ENCODE measurements at places on chromosomes 2 and 18.
A peak's percentile ranks its signal among the peaks of the same experiment; 100 is the strongest.

DNA sequence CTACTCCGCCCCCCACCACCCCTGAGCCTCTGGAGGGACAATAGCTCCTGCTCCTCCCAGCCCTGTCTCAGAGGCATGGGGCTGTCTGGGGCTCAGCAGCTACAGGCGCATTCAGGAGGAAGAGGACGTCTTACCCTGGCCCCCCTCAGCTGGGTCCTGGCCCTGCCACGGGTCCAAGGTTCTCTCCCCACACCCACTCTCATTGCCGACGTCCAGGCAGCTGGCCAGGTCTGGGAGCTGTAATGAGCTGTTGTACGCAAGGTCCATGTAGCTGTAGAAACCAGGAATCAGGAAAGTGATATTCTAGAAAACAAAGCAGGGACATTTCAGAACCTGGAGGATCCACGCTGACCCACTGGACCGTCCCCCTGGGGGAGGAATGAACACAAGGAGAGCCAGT lies 13.5 kb downstream of the PASK start:
- no peak for DNase-seq

GRCh38 chr2:134667081-134667480 lies 51.7 kb downstream of the TMEM163 start:
- no peak for DNase-seq

- no peak for DNase-seq
These were observed 216.9 kb upstream of the SALL3 start for GRCh38 chr18:78762753-78763152.

DNA sequence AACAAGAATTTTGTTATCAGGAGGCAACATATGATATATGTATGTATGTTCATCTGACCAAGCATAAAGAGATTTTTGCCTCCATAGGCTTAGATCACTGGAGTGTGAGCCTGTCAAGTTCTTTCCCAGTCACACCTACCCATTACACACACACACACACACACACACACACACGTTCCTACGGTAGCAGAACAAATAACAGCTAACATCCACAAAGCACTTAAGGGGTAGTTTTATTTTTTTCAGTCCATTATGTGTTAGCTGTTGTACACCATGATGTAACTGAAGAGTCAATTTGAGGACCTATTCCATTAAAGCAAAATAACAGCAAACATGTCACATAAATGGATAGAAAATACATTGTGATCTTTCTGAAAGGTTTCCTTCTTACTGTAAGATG lies 39.5 kb downstream of the UGP2 start:
- no peak for DNase-seq

DNA sequence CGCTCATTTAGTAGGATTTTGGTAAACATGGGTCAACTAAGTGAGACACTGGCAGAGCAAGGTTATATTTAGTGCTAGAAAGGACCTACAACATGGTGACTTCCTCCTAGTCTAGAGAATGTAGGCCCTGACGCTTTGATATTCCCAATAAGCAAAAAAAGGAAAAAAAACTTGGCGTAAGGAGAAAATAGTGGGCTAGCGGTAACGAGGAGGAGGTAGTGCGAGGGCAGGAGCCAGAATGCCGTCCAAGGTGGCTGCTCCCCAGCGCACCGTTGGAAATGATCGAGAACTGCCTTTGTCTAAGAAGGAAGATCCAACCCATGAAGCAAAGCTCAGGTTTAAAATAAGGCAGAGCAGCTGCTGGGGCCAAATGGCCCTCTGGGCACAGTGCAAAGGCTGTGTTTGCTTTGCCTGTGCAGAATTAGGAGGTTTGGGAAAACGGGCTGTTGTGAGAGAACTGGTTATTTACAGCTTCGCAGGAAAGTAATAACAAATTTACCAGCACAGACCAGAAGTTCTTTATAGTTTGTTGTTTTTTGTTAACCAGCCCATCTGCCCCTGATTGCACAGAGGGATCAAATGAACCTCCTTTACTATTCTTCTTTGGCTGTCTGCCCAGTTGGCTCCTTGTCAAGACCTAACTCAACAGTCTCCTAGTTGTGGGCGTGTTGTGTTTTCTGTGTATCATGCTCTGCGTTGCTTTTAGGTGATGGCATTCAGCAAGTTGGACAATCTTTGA lies 86.6 kb downstream of the ITGB1BP1 start:
- no peak for DNase-seq

GRCh38 chr2:175256806-175257585 lies 75.5 kb upstream of the ATP5MC3 start:
- no peak for DNase-seq

GRCh38 chr2:202278036-202278760 lies 12.6 kb downstream of the NOP58 start:
- DNase-seq = peak; percentile 37

DNA sequence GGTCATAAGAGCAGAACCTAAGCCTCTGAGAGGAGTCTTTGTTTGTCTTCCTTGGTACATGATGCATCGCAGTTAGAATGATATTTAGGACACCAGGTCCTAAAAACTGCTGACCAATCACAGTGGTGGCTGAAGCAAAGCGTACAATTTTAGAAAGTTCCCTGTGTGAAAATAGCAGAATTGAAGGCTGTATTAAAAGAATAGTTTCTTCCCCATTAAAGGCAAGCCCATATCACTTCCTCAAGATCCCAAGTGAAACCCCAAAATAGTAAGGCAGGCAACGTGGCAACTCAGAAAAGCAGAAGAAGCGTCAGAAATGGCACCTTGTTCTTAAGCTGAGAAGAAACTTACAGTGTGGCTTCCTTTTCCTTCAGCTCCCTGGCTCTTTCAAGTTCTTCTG lies 154.8 kb upstream of the PGAP1 start:
- no peak for DNase-seq

GRCh38 chr2:66414896-66415295 lies 20.0 kb upstream of the MEIS1 start:
- DNase-seq = no peak

DNA sequence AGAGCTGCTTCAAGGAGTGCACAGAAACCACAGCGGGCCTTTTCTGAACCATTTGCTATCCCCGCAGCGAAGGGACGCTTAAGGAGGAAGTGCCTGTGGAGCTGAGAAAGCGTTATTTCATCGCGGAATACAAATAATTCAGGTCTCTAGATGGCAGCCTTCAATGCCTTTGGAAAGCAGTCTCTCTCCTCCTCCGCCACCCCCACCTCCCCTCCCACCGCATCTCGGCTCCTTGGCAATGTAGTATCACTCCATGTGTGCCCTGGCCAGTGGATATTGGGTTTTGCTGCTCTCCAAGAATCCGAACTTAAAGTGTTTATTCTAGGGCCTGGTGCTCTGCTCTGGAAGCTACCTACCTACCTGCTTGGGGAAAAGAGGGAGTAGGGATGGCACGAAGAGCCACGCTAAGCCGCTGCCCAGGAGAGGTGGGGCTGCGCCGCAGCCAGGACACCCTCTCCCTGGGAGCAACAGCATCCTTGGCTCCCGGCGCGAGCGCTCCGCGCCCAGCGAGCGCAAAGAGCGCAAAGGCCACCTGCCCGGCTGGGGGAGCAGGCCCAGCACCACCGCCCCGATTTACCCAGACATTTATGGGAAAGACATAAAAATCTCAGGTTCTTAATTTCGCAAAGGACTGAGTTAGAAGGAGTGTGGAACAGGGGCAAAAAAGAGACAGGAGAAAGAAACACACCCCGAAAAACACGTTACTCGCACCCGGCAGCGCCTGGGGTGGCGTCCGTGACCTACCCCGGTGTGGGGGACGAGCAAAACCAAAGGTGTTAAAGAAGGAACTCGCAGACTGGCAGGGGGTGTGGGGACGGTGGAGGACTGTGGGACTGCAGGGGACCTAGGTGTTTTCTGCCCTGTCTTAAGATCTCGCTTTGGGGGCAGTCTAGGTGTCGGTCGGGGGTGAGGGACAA lies 1.0 kb downstream of the SPHKAP start:
- DNase-seq = no peak

GRCh38 chr2:100739735-100740432 lies 80.1 kb upstream of the NPAS2 start:
- no peak for DNase-seq

- no peak for DNase-seq
These were observed 635.5 kb upstream of the NETO1 start for GRCh38 chr18:73503326-73503725.

- no peak for DNase-seq
These were observed 9.5 kb upstream of the SATB2 start for GRCh38 chr2:199467066-199467822.

GRCh38 chr2:100292022-100292580 lies 30.2 kb downstream of the LONRF2 start:
- peak; percentile 33 for DNase-seq

DNA sequence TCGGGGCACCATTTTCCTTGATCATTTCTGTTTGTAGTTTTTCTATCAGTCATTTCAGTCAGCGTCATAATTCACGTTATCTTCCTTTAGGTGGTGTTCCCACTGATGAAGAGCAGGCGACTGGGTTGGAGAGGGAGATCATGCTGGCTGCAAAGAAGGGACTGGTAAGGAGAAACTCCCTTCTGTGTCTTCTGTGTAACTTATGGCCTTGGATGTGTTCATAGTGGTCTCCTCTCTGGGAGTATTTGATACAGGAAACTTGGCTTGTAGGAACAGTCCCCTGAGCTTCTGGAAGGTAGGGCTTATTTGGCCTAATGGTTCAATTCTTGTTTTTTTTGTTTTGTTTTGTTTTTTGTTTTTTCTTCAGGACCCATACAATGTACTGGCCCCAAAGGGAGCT lies 1.1 kb downstream of the COX5B start:
- DNase-seq = no peak

- no peak for DNase-seq
These were observed 51.0 kb downstream of the FAM168B start for GRCh38 chr2:131042148-131042775.

DNA sequence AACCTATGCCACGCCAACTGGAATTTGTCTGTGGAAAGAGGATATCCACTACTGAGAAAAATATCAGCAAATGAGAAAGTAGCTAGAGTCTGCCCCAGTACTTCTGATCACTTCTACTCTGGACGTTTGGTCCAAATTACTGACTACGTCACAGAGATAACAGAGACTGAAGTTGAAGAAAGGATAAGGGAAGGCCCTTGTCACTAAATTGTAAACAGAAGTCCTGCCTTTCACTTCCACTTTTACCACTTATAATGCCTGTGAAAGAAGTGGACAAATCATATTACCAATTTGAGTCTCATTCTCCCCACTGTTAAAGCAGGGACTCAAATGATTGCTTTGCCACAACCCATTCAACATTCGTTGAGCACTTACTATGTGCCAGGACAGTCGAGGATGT lies 173.9 kb upstream of the ERBB4 start:
- no peak for DNase-seq

DNA sequence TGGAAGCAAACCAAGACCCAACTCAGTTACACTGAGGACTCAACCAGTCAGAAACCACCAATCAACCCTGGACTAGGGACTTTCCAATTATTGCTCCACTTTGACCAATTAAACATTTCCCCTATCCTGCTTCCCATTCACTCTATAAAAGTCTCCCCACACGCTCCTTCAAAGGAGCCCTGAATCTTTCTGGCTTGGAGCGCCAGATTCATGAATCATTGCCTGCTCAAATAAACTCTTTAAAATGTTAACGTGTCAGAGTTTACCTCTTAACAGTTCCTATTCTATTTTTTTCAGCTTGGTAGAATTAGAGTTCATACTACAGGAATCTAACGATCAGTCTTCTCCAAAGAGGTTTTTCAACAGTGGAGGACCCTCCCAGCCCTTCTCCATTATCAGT lies 20.7 kb upstream of the SULT1C2 start:
- DNase-seq = no peak

GRCh38 chr2:79393806-79394484 lies 118.9 kb upstream of the CTNNA2 start:
- no peak for DNase-seq

DNA sequence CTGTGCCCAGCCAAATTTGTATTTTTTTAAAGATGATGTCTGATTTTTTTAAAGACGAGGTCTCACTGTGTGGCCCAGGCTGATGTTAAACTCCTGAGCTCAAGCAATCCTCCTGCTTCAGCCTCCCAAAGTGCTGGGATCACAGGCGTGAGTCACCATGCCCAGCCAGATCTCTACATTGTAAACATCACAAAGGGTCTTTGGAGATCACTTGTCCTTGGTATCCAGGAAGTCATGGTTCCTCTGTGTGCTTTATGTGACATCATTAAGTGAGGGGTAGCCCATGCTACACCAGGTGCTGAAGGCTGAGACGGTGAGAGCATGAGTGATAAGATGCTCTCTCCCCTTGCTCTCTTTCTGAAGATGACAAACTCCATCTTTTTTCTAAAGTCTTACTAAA lies 7.0 kb upstream of the NUP35 start:
- DNase-seq = no peak

DNA sequence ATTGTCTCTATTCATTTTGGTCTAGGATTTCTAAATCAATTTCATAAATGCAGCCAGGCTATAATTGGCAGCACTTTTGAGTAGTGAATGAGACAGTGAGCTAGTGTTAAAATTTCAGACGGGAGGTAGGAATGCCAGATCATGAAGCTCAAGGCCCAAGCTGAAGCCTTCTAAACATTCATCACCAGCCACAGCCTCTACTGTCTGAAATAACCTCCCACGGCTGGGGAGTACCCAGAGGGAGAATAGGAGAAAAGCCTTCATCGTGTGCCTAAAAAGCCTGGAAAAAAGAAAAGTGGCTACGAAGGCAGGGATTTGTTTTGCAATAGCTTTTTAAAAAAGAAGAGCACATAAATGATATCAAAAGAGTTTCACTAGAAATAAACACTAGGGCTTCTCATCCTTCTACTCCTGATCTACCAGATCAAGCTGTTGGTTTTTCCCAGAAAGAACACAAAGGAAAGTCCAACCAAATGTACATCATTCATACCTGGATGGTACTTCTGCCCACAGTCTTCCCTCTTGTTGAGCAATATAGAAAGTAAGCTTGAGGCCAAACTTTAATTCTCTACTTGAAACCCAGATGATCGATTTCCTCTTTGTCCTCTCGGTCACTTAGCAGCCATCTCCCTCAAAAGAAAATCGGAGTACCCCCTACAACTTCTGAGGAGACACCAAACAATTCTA lies 48.1 kb upstream of the SLC39A10 start:
- DNase-seq = no peak

GRCh38 chr18:63149302-63149587 lies 170.3 kb downstream of the BCL2 start:
- no peak for DNase-seq

DNA sequence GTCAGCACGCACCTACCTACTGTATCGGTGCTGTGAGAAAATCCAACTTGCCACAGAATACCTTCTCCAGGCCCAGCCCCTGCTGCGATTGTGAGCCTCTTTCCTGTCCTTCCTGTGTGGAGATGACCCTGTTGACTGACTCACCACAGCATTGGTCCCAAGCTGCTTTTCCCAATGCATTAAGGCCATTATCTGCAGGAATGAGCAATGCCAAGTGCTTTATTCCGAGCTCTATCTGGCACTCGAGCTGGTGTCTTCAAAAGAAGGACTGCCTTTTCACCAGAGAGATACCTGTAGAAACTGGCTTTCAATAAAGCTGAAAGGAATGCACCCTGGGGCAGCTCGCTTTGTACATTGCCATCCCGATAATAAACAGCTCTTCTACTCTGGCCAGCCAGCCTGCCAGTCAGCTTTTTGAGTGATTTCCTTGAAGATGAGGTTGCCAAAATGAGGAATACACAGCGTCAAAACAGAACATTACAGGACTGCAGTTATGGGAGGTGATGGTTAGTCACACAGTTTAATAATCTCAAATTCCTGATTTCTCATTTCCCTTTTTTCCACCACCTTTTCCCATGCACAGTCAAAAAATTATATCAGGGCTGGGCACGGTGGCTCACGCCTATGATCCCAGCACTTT lies 8.3 kb upstream of the RNF103 start:
- no peak for DNase-seq
